Stimulated activated CD4-positive, alpha-beta T cell treated with anti-CD3 and anti-CD28 coated beads, Interleukin-15, amount 100 ng/mL, for 1 hour (primary cell): ENCODE measurements at places on chromosomes 1 and 21.

DNA sequence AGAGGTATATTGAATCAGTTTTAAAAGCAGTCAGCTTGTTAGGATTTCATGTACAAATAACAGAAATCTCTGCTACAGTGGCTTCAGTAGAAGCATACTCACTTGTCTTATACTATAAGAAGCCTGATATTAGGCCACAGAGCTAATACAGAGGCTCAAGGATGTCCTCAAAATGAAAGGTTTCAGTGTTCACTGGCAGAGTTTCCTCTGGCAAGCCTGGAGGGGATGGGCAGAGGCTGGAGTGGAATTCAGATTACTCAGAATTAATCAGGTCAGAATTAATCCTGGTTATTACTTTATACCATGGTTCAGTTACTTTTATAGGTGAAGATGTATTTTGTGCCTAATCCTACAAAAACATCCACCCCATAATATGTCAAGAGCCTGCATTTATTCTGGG lies 520.5 kb downstream of the USP25 start:
- no peak for DNase-seq

DNA sequence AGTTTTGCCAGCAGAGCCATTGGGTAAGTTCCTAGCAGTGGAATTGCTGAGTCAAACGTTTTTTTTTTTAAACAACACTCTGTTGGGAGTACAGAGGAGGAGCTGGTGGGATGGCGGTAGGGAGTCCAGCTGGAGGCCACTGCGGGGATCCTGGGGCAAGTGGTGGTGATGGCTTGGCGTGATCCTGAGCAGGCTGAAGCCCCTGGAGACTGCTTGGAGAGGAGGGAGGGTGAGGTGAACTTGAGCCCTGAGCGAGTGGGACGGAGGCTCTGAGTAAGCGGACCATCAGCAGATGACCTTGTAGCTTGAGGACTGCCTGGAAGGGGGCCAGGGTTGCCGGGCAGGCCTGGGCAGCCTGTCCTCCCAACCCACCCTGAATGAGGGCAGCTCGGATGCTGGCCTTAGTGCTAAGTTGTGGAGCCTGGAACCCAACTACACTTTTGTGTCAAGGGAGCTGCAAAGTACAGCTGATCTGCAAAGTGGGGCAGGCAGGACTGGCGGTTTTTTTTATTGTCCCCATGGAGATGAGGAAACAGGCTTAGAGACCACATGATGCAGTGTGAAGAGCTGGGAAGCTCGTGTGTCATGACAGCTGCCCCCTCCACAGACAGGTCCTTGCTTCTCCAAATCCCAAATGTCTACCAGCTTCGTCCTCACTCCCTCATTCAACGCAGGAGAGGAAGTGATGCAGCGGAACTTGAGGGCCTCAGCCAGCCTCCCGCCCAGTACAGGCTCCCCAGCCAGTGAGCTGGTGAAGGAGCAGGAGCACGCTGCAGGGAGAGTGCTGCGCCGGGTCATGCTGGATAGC lies 20.2 kb downstream of the MRPL37 start:
- no peak for DNase-seq

DNA sequence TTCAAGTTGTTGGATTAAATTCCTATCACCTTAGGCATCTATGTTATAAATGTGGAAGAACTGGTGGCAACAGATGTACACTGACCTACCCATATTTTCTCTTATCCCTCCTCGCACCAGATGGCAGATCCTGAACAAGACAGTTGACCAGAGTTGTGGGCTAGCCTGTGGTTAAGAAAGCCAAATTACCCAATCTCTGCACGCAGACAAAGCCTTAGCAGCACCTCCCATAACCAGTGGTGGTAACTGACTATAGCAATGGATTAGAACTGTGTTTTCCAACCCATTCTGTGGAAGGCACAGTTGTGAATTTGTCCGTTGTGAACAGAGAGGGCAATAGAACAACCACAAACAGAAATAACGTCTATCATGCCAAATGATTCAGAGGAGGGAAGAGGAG lies 20.6 kb downstream of the ABCB10 start:
- DNase-seq = no peak

DNA sequence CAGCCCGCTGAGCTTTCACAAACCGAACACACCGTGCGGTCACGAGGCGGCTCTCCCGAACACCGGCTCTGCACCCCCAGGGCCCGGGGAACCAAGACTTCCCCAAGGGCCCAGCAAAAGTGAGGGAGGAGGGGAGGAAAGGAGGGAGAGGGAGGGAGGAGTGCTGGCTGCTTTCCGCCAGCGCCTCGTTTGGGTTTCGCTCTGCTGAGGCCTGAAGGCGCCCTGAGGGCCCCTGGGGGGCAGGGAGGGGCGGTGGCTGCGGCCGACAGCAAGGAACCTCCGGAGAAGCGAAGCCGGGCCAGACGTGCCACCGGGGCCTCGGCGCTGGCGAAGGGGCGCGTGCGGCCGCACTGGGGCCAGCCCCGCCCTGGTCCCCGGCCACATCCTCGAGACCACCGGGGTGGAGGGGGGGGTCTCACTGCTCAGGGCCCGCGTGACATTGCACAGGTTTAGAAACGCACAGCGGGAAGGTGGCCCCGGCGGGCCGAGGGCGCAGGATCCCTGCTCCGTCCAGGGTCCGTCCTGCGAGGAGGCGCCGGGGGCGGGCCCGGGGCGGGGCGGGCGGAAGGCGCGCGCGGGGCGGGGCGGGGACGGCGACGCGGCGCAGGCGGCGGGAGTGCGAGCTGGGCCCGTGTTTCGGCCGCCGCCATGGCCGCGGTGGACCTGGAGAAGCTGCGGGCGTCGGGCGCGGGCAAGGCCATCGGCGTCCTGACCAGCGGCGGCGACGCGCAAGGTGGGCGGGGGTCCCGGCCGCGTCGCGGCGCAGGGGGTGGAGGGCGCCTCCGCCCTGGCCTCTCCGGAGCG lies at the start of gene PFKL:
TSS of gene PFKL (plus strand) at position 596 of the 804 bp plus-strand sequence. CDS start at position 649, 53 bp downstream.
- peak; percentile 23 for DNase-seq

DNA sequence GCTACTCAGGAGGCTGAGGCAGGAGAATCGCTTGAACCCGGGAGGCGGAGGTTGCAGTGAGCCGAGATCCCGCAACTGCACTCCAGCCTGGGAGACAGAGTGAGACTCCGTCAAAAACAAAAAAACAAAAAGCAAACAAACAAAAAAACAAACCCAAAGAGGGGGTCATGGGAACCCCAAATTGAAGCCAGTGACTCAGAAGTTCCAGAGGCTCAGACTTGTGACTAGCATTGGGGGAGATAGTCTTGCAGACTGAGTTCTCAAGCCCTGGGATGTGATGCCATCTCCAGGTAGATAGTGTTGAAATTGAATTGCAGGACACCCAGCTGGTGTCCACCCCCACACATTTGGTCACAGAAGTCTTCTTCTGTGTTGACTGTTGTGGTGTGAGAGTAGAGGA lies 24.9 kb upstream of the ENO1 start:
- DNase-seq = no peak

DNA sequence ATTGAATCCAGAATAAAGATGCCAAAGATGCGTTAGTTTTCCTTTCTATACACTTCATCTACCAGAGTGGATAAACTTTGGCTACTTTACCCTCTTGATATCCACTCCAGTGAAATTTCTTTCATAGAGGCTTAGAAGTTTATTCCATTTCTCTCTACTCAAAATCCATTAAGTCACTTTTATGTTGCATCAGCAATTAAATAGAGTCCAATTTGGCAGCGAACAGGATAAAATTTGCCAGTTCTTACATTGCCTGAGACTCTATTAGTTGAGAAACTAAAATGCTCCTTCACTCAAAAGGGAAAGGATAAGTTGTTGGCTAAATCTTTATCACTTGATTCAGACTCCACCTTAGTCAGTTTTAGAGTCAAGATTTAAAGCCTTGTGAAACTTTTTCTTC lies 57.9 kb downstream of the ACBD6 start:
- no peak for DNase-seq

DNA sequence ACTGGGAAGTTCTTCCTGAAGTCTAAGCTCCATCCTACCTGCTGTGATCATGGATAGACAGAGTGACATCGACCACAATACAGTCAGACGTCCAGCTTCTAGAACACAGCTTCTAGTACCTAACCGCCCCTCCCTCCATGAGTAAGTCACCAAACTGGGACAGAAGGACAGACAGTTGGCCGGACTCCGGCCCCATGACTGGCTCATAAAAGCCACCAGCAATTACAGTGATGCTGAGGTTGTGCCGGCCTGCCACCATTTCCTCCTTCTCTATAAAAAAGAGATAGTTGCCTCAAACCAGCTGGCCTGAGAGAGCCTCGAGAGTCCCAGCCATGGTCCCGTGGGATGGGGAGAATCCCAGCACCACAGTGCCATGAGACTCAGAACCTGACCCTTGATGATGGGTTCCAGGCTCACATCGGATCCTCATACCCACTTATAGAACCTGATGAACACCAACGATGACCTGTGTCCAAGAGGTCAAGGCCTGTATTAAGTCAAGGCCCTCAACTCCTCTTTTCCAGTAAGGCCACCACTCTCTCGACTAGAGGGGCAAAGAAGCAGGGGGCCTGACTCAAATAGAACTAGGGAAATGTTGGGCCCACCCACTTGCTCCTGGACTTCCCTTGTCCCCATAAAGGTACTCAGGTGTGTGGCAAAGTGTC lies 3.4 kb downstream of the MEF2D start:
- no peak for DNase-seq

DNA sequence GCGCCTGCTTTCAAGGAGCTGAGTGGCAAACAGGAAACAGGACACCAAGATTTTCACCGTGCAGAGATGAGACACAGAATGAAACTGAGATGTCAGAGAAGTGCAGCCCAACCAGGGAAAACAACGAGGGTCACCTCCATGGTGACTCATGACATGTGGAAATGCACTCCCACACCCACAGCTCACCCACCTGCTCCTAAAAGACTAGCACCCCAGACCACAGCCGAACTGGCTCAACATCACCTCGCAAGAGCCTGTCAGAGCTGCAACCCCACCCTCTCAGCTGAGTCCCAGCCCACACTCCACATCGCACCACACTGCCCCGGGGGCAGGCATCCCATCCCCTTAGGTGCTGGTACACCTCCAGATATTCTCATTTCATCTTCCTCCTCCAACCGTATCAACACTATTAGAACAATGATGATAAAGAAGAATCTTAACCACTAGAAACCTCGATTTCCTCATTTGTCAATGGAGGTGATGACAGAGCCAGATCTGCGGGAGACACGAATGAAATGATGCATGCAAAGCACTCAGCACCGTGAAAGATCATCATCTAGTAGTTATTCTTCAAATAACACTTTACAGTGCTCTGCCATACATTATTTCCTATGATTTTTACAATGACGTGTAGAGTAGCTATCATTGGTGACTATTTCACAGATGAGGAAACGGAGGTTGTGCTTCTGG lies 103.2 kb downstream of the DMRTB1 start:
- DNase-seq = no peak

- DNase-seq = peak; percentile 6
These were observed 31.3 kb downstream of the NCMAP start for GRCh38 chr1:24586970-24587820.

DNA sequence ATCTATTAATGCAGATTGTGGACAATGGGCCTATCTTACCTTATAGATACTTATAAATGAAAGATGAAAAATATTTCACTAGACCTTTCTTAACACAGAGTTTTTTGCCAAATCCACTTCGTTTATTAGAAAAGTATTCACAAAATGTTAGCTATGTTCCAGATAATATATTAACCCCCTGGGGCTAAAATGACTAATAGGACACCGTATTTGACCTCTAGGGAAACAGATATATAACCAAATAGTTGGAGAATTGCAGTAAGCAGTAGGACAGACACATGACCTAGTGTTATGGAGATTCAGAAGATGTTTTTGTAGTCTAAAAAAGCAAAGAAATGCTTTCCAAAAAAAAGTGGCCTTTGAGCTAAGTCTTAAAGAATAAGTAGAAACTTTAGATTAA lies 106.9 kb downstream of the SEC16B start:
- DNase-seq = no peak

GRCh38 chr1:54391450-54392209 lies 14.6 kb downstream of the SSBP3 start:
- no peak for DNase-seq

- DNase-seq = no peak
These were observed 18.5 kb upstream of the ATP13A2 start for GRCh38 chr1:17030206-17030605.

DNA sequence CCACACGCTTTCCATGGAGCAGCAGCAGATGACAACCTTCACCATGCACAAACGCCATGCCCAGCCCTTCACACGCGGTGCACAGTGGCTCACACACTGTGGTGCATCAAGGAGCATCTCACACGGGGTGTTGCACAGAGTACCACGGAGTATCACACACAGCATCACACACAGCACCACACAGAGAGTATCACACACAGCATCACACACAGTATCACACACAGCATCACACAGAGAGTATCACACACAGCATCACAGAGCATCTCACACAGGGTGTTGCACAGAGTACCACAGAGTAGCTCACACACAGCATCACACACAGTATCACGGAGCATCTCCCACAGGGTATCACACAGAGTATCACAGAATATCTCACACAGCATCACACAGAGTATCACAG lies 122.2 kb upstream of the RAB4A start:
- DNase-seq = no peak

DNA sequence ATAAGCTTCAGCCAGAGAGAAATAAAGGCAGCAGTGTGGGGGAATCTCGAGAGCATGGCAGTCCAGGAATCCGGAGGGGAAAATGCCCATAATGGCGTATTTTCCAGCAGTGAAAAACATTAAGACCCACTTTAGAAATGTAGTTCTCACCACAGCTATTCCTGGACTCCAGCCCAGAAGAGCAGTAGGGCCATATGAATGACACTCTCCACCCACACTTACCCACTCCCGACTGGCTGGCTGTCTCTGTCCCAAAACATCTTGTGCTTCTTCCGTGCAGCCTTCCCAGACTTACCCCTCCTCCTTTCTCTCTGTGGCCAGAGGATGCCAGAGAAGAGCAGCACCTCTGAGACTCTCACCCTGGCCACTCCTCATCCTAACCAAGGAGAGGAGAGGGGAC lies 56.4 kb downstream of the TRABD2B start:
- DNase-seq = no peak

DNA sequence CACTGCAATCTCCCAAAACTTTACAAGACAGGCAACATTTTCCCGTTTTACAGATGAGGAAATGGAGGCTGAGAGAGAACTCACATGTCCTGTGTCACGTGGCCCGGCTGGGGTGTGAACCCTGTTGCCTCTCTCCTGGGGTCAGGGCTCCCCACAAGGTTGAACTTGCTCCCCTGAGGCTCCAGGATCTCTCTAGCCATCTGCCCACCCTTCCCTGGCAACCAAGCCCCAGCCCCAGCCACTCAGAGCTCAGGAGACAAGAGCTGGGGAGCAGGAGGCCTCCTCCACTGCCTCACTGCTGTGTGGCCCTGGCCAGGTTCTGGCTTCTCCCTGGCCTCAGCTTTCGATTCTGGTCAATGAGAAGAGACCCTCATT lies 11.8 kb downstream of the LAPTM5 start:
- no peak for DNase-seq

DNA sequence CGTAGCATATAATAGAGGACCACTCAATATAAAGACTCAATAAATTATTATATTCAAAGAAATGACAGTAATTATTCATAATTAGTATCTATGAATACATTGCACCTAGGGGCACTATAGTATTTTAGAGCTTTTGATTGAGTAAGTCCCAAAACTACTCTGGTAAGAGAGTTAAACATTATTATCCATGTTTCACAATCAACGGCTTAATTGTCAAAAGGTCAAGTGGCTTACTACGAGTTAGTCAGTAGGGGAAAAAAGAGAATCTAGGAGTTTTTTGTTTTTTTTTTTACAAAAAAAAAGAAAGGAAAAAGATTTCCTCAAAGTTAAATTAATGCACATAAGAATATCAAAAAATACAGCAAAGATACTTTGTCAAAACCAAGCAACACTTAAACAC lies 20.4 kb upstream of the LAMC1 start:
- no peak for DNase-seq
